HFF-Myc (cell line): ENCODE measurements at places on chromosomes 11 and 22.

DNA sequence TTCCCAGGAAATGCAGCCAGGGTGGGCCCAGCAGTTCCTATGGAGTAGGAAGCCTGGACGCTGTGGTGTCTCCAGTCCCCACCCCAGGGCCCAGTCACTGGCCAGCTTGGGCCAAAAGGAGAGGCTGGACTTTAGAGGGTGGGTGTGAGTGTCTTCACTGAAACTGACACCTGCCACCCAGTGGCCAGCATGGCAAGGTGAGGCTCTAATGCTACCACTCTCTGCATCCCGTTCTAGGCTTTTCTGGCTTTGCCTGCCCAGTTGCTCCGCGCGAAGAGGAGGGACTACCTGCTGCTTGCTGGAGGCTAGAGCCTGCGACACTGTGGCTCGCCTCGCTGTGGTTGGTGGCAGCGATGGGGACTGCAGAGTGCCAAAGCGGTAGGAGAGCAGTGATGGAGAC, 35.4 kb downstream of the C22orf42 start:
- DNase-seq, result no peak

GRCh38 chr22:29004647-29005371, 56.8 kb downstream of the C22orf31 start:
- no peak for DNase-seq

- DNase-seq, result no peak
These were observed 38.7 kb downstream of the WNT11 start for GRCh38 chr11:76167590-76167989.

- DNase-seq, result peak; percentile 73
These were observed 65.2 kb upstream of the LMO1 start for GRCh38 chr11:8328848-8329330.

GRCh38 chr22:20011123-20011992, 5.3 kb downstream of the ARVCF start:
- DNase-seq, result no peak

DNA sequence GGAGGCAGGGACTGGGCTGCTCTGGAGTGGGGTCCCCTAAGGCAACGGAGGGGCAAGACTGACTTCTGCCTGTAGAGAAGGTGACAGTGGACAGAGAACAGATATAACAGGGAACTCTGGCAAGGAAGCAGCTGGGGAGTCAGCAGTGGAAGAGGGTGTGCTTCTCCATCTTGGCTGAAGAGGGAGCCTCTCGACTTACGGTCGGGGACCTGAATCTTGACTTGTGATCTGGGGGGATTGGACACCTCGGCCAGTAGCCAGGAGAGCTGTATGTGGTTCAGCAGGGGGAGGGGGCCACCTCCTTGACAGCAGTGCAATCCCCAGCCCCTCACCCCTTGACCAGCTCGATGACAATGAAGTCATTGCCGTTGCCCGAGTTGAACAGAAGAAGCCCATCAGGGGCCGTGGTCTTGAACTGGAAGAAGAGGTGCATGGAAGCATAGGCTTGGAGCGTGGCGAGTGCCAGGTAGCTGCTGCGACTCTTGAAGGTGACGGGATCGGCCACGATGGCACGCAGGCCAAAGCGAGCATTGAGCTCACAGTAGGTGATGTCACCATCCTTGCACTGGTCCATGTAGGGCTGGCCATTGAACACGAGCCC, 60.0 kb downstream of the SLC22A12 start:
- DNase-seq, result no peak

DNA sequence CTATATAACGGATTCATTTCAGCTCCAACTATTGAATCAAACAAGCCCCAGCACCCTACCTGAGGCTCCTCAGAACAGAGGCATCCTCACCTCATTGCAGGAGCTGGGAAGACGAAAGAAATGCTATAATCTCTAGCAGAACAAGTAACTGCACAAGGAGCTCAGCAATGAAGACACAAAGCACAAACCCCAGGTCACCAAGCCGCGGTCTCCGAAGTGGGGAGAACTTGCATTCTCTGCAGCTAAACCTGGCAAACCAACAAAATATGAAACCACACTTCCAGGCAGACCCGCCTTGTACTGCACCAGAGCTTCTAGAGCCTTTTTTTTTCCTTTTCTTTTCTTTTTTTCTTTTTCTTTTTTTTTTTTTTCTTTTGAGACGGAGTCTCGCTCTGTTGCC, 21.8 kb upstream of the CD5 start:
- DNase-seq, result no peak

DNA sequence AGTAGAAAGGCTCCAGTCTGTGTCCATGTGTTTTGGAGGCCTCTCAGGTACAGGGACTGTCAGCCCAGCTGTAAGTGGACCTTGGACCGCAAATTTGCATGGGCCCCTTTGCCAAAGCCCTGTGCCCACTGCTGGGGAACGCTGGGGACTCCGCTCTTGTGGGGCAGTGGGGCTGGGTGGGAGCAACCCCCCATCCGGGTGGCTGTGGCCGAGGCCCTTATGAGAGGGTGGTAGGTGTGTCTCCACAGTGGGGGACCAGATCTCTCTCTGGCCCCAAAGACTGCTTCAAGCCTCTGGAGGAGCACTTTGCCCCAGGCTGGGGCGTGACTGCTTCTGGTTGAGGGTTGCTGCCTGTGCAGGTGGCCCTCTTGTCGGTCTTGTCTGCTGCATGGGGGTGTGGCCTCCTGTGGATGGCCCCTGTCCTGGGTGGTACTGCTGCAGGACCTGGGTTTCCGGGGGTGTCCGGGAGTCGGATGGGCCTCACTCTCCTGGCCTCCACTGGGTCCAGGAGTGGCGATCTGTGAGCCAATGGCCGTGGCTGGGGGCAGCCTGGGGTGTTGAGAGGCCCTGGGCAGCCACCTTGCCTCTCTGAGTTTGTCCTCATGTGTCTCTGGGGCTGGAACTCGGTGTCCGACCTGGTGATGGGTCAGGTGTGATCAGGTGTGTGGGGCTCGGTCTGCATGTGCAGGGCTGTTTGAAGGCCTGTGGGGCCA, 15.9 kb downstream of the KCNQ1 start:
- DNase-seq, result no peak
